ENCODE measurements at places on chromosomes 12 and 14.
A peak's percentile ranks its signal among the peaks of the same experiment; 100 is the strongest.

- no peak for DNase-seq
Observed at GRCh38 chr12:19646599-19646998, 207.3 kb downstream of the AEBP2 start.

- DNase-seq, result no peak
Observed at GRCh38 chr14:61125041-61125866, 144.2 kb downstream of the SLC38A6 start.

- no peak for DNase-seq
Observed at GRCh38 chr12:32273712-32274111, 125.6 kb upstream of the FGD4 start.

DNA sequence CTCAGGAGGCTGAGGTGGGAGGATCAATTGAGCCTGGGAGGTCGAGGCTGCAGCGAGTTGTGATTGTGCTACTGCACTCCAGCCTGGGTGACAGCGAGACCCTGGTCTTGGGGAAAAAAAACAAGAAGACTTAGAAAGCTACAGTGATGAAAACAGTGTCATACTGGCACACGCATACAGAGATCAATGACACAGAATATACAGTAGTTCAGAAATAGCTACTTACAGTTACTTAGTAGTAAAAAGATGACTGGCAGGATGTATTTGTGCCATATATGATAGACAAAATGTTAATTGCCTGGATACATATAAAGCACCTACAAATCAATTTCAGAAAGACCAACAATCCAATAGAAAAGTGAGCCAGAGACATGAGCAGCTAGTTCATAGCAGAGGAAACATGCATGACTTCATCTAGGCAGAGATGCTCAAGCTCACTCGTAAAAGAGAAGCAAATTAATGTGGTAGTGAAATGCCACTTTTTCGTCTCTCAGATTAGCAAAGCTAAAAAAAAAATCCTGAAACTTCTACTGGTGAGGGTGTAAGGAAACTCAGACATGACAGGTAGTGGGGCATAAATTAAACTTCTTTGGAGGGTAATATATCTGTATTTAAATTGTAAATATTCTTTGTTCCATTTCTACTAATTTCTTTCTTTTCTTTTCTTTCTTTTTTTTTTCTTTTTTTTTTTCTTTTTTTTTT, 2.5 kb upstream of the ALDH2 start:
- DNase-seq, result no peak

DNA sequence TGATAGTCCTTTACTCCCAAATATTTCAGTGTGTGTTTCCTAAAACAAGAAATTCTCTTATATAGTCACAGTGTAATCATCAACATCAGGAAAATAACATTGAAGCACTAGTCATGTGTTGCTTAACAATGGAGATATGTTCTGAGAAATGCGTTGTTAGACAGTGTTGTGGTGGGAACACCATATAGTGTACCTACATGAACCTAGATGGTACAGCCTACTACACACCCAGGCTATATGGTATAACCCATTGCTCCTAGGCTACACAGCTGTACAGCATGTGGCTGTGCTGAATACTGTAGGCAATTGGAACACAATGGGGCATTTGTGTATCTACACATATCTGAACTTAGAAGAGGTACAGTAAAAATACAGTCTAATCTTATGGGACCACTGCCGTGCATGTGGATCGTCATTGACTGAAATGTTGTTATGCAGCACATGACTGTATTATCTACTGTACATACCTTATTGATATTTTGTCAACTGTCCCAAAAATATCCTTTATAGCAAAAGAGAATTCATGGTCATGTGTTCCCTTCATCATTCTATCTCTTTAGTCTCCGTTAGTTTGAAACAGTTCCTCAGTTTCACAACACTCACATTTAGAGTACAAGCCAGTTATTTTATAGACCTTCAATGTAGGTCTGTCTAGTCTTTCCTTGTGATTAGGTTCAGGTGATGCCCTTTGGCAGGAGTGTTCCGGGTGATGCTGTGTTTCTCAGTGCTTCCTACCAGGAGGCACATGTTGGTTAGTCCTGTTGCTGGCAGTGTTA, 109.7 kb downstream of the SLC25A47 start:
- DNase-seq, result no peak

GRCh38 chr14:88045705-88046104, 40.8 kb downstream of the GPR65 start:
- no peak for DNase-seq

GRCh38 chr12:122888232-122888752, 7.6 kb downstream of the VPS37B start:
- peak; percentile 54 for DNase-seq

GRCh38 chr12:52603314-52603713, 2.1 kb upstream of the KRT72 start:
- DNase-seq, result no peak

GRCh38 chr12:56152756-56153677, 630 bp downstream of the MYL6B start:
- DNase-seq, result no peak

- DNase-seq, result peak; percentile 82
Observed at GRCh38 chr14:31090883-31091764, 64.9 kb upstream of the STRN3 start.

DNA sequence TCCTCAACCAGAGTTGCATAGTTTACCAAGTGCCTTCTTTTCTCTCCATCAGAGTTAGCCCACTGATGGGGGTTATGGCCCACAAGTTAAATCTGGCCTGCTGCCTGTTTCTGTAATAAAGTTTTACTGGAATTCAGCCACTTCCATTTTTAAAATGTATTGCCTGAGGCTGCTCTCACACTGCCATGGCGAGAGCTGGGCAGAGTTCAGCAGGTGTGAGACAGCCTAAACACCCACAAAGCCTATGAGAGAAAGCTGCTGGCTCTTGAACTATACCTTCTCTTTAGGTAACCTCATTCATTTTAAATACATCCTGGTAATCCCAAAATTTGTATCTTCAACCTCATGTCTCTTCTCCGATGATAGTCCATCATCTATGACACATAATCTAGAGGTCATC, 86.1 kb downstream of the BCL2L14 start:
- DNase-seq, result no peak

GRCh38 chr14:76337635-76338545, 38.0 kb upstream of the ESRRB start:
- no peak for DNase-seq

DNA sequence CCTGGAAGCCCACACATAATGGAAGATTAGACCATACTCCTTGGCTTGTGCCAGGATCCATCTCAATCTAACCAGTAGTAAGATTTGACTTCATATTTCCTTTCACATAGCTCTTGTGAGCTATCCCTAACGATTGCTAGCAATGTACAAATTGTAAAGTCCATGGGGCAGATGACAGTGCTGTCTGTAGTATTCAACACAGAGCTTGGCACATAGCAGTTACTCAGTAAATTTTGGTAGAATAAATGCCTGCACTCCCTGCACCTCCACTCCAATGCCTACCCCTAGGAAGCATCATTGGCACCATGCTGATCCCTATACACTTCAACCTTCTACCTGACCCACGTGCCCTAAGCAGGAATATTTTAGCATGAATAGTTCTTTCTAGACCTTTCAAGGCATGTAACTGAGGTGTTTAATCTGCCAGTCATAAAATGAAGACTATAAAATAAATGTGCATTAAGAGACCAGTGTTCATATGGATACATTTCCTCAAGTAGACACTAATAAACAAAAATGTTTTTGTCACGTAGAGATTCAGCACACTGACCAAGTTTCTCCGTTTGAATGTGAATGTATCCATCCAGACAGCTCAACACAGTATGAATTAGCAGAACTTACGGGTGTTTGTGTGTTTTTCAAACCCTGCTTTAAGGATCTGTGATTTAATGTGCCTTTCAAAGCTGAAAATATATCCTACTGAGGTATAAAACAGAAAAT, 98.8 kb downstream of the BMP4 start:
- DNase-seq, result no peak

GRCh38 chr14:101972126-101972866, 7.9 kb downstream of the DYNC1H1 start:
- DNase-seq, result peak; percentile 100

DNA sequence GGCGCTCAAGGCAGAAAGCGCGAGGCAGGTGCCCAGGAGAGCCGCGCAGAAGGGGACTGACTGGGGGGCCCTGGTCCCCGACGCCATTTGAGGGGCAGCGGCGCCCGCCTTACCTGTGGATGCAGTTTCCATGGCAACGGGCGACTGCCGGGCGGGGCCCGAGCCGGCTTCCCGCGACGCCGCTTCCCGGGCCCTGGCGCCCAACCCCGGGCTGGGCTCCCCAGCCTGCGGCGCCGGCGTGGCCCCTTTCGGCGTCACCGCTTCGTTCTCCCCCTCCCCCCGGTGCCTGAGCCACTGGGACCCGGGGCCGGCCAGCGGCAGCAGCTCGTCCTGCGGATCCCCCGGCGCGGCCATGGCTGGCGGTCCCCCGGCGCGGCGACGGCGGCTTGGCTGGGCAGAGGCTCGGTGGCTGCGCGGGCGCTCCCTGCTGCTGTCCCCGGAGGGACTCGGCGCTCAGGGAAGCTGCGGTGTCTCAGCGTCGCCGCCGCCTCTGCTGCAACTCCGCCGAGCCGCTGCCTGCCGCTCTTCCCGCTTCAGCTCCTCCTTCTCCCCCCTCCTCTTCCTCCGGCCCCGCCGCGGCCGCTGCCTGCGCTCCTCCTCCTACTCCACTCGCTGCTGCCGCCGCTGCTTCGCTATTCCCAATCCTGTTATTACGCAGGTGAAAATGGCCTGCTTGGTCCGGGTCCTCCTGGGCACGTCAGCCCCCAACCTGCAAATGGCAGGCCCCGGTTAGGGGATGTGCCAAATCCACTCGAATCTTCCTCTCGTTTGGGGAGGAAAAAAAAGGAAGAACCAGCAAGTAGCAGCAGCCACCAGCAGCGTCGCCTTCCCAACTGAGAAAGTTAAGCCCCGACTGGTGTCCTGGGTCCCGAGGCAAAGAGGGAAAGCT, at the start of gene RTN1:
Gene RTN1 (minus strand): TSS at position 500 of the 889 bp plus-strand sequence. CDS start 146 bp downstream, at position 354.
- DNase-seq, result peak; percentile 40

- no peak for DNase-seq
Observed at GRCh38 chr12:104427547-104427938, 29.2 kb upstream of the CHST11 start.

DNA sequence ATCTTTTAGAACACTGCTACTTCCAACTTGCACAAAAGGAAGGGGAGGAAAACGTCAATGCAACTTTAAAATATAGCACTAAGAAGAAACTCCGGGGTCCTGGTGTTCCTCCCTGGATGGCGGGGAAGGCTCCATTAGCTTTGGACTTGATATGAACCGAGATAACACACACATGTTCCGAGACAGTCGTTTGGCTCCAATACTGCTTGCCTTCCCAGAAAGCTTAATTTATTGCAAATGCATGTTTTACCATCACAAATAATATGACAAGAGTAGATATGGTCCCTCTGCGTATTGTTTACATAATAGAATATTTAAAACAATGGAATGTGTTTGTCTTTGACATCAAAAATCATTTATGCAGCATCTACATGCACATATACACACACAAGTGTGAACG, 87.6 kb upstream of the CLMN start:
- DNase-seq, result no peak

DNA sequence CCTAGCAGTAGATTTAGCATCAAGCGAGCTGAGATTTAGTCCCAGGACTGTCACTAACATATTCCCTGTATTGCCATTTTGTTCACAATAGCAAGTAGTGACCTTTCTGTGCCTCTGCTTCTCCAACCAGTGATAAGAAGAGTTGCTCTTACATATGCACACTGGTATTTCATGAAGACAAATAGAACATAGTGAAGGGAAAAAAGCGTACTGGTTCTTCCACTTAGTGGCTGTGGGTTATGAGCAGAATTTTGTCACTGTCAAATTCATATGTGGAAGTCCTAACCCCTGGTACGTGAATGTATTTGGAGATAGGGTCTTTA, 12.3 kb upstream of the PPFIBP1 start:
- DNase-seq, result no peak

GRCh38 chr12:16056910-16057309, 145.8 kb downstream of the DERA start:
- no peak for DNase-seq

DNA sequence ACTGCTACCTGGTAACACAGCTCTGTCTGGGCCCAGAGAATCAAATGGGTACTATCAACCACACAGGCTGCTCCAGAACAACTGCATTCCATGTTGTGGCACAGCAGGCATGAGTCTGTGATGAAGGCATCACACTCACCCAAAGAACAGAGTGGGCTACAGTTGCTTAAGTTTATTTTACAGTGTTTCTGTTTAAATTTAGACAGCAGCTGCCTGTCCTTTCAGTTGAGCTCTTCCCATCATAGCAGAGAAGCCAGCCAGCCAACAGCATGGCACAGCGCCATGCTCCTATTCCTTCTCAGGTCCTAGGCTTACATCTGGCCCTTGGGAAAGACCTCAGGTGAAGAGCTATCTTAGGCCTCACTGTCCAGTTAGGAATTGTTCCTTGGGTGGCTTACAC, 147.0 kb upstream of the FRMD6 start:
- no peak for DNase-seq

DNA sequence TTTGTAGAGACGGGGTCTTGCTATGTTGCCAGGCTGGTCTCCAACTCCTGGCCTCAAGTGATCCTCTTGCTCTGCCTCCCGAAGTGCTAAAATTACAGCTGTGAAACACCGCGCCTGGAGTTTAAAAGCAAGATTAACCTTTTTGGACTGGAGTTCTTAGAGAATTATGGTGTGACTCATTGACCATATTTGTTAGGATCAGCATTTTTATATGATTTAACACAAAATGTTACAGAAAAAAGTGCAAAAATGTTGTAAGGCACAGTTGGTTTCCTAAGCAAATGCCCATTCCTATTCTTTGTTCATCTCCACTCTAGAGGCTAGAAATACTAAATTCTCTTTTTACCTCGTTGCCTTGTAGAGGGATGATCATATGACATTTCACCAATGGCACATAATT, 27.6 kb downstream of the SLC35E3 start:
- DNase-seq, result no peak

DNA sequence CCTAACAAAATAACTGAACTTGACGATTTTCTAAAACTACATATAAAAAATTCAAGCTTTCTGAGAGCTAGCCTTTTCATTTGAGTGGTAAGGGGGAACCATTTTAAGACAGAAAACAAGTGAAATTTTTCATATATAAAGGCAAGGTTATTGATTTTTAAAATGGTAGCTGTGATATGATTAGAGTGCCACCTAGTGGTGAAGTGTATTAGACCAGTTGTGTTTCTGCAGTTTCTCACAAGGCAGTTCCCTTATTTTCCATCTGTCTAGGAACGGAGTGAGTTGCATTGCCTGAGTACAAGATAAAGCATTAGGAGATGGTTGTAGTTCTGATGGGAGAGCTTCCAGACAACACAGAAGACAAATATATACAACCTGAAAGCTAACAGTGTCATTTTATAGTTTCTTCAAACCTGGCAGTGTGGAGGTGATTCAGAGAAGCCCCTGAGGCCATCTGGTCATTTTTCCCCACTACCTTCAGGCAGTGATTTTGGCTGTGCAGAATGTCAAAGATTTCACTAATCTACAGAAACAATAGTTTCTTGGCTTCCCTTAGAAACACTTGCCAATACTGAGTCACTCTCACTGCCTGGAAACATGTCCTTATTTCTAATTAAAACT, 180.8 kb downstream of the C12orf50 start:
- DNase-seq, result peak; percentile 50

- DNase-seq, result peak; percentile 63
Observed at GRCh38 chr12:53221203-53222080, 10.6 kb downstream of the RARG start.
